Right forelimb (tissue), 1 donor: ENCODE measurements at places on chromosomes 1 and 21.

- DNase-seq, result peak; percentile 49
These were observed 31.1 kb downstream of the CNST start for GRCh38 chr1:246597340-246597739.

DNA sequence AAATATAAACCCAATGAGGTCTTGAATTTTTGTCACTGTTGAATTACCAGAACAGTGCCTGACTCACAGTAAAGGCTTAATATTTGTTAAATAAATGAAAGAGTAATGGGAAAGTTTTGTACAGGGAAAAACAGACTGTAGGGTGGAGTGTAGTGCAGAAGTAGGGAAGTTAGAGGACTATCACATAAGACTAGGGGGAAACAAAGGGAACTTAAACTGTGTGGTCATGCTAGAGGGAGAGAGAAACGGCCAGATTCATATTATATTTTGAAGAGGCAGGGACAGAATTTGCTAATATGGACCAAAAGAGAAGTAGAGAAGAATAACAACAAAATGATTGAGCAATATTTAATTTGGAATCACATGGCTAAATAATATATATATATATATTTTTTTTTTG, 14.8 kb downstream of the CTSK start:
- DNase-seq, result no peak

- DNase-seq, result peak; percentile 59
These were observed 320.1 kb downstream of the TGFB2 start for GRCh38 chr1:218665221-218665620.

DNA sequence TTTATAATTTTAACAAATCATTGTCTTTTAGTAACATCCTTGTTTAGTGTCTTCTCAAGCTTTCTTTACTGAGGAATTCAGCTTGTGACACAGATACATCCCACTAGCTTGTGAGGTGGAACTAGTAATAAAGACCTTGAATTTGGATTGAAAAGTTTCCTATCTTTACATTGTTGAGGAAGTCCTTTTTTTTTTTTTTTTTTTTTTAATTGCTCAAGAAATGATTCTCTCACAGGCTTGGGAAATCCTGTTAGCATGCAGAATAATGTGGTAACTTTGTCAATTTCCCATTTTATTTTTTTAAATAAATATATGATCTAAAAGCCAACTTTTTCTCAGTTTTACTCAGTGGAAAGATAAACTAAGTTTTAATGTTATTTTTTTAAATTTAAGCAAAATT, 15.8 kb downstream of the DENND2D start:
- DNase-seq, result no peak

DNA sequence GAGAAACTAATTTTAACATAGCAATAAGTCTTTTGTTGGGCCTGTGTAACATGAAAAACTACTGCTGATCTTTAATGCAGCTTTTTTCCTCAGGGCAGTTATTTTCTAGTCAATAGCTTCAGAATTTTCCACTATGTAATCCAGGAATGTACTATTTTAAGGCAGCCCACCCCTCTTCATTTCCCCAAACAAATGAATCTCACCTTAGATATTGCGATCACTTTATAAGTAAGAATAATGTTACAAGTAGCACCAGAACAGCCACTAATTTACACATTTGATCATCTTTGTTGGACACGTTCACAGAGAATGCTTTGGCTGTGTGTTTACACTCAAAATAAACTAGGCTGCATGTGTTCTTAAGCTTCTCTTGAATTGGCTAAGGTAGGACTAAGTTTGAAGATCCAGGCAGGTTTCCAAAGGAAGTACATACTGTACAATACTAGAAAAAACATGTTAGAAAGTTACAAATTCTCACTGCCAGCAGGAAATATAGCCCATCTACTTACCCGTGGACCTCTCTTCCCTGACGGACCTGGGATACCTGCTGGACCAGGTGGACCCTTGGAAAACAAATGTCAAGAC, 41.7 kb downstream of the COL24A1 start:
- DNase-seq, result peak; percentile 38

DNA sequence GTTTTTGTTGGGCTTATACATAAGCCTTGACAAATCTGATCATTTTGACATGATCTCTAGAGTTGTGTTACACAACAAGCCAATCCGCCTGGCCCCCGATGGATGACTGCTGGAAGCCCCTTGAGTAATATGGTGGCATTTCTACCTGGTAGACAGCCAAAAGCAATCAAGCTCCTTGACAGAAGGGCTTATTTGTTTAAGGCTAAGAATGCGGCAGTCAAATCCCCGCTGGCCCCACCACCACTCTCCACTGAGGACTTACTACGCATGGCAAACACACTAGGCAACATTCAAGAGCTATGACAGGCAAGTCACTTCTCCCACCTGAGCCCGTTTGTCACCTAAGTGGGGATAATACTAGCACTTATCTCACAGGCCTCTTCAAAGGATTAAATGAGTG, 33.4 kb upstream of the C1orf198 start:
- no peak for DNase-seq

DNA sequence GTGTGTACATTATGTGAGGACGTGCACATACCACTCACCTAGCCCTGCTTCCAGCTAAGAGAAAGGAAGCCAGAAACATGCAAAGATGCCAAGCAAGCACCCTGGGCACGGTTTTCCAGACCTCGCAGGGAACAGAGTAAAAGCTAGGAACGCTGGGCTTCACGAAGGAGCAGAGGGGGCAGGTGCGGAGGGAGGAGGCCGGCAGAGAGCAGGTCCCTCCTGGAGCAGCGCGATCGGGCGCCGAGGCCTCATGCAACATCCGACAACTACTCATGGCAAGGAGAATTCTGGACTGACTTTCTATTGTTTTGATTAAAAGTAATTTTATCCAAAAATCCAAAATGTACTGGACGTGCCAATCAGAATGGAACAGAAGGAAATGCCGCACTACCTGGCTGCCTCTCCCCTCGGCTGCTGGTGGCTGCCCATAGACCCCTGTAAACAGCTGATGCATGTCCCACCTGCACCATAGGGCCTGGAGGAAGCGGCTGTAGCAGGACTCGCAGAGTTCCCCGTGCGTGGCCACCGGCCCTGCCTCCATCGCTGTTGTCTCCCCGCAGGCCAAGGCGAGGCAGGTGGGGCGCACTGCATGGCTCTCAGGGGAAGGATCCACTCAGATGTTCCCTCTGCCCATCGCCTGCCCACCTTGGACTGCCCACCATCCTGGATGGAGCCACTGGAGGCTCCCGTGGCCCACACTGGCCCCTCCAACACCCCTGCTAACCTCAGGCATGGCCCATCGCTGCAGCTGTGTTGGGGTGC, 93.5 kb downstream of the WDR4 start:
- no peak for DNase-seq

DNA sequence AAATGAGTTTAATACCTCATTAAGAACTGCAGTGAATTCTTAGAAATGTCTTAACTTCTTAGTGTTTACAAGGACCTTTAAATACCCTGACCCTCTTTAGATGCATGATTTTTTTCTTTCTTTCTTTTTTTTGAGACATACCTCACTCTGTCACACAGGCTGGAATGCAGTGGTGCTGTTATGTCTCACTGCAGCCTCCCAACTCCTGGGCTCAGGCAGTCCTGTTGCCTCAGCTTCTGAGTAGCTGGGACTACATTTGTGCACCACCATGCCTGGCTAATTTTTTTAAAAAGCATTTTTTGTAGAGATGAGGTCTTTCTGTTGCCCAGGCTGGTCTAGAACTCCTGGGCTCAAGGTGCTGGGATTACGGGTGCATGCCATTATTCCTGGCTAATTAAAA, 191.8 kb downstream of the RPS6KC1 start:
- DNase-seq, result no peak

DNA sequence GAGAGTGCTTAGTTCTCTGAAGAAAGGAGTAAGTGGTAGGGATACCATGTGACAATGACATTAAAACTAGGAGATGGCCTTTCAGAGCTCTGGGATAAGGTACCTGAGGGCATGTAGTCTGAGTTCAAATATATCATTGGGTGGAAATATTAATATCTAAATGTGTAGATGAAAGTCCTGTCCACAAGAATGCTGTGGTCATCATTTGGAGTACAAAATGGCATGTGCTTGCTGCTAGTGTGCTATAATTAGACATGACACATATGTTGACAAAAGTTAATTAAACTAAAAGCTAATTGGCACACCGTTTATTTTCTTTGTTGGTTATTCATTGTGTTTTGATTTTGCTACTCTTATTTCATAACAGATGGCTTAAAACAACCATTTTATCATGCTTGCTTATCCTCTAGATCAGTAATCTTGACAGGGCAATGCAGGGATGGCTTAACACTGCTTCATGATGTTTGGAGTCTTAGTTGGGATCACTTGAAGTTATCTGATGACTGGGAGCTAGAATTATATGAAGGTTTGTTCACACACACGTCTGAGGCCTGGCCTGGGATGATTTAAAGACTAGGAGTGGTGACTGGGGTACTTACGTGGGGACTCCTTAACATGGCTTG, 31.0 kb downstream of the CC2D1B start:
- no peak for DNase-seq

- no peak for DNase-seq
These were observed 202.1 kb upstream of the PLXNA2 start for GRCh38 chr1:208446271-208446691.

DNA sequence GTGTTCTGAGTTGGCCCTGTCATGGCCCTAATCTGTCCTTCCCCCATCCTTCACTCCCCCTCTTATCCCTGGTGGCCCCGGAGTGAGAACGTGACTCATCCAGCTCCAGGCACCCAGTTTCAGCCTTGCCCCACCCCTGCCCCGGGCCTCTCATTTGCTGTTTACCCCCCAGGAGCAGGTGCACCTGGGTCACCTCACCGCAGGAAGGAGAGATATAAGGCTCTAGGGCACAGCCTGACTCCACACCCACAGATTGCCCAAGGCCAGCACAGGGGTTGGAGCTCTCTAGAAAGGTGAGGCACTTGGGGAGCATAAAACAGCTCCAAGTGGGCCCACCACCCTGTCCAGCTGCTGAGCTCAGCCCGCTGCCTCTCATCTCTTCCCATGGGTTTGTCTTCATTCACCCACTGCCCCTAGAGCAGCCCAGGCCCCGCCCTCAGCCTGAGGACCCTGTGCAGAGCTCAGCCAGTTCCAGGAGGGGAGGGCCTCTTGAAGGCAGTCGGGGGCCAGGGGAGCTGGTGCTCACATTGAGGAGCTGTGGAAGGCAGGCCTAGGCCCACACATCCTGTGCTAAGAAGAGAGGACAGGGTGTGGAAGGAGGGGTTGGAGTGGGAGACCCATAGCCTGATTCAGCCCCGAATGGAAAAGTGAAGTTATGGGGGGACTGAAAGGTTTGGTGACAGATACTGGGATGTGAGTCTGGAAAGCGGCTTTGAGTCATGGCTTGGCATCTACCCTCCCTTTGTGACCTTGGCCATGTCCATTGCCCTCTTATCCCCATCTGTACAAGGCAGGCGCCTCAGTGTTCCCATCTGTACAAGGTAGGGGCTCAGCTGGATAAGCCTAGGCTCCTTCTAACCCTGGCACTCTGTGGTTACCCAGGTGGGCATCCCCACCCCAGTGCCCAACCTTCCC, 16.1 kb upstream of the GPR37L1 start:
- no peak for DNase-seq

DNA sequence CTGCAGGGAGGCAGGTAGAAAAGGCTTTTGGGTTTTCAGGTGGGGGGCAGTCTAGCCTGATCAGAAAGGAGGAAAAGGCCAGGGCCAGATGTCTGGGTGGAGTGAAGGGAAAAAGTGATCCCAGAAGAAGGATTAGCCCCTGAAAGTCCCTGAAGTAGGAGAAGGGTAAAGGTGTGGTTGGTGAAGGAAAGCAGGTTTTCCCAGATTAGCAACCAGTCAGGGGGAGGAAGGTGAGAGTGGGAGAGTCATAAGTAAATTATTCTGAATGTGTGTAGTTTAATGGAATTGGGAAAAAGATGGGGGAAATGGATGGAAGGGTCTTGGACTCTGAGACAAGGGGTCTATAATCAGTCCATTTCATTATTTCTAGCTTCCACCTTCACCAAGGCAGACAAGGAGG, 647 bp upstream of the SPRR1A start:
- DNase-seq, result no peak

DNA sequence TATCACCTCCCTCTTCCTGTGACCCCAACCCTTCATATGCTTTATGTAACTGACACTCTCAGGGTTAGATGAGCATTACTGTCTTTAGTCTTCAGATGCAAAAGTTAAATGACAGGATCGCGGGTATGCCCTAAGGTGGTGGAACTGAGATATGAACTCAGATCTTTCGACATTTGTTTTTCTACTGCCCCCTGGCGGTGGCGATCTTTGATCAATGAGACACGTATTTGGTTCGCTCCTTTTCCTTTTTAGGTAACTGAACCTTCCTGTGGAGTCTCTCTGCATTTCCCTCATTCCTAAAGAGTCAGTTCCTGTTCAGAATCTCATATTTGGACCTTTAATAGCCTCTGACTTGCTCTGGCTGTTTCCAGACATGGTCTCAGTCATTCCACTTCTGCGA, 47.8 kb upstream of the ZP4 start:
- no peak for DNase-seq

GRCh38 chr1:229758101-229759036, 132.3 kb downstream of the URB2 start:
- no peak for DNase-seq

DNA sequence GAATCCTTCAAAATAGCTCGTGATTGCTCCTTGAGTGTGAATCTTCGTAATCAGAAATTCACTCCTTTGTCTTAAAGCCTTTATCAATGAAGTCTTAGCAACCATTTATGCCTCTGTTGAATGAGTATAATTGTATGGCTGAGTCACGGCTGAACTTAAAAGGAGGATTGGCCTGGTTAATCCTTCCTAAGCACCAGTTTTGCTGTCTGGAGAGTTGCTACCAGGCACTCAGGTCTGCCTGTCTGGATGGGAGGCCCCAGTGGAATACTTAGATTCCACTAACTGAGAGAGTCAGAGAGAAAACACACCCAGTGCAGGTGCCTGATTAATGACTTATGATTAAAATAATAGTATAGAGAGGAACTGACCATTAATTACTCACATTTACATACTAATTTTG, 7.6 kb upstream of the HHAT start:
- no peak for DNase-seq

DNA sequence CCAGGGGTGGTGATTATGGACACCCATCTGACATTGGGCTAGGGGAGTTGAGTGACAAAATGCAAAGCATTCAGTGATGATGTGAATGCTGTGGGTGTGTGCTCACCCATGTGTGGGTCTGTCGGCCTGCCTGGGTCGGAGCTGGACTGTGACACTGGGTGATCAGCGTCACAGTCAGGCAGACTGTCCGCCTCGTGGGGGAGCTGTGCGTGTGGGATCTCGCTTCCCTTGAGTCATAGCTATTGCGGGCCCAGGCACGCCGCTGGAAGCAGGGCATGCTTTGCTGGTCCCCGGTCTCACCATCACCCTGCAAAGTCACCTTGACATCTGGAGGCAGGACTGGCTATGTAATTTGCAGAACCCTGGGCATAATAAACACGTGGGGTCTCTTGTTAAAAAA, 156.9 kb upstream of the IGSF21 start:
- DNase-seq, result no peak

- peak; percentile 59 for DNase-seq
These were observed 24.4 kb downstream of the RRAGC start for GRCh38 chr1:38834937-38835827.

GRCh38 chr1:17161137-17161740, 42.0 kb upstream of the PADI2 start:
- no peak for DNase-seq

GRCh38 chr1:30425046-30425445, 298.3 kb downstream of the MATN1 start:
- DNase-seq, result peak; percentile 3
